CD8-positive, alpha-beta memory T cell (primary cell): ENCODE measurements at places on chromosomes 12 and 14. TPM values are rescaled to one million over a fixed set of nuclear protein-coding genes. Genes with fewer than 3 reads are reported as not detected.

DNA sequence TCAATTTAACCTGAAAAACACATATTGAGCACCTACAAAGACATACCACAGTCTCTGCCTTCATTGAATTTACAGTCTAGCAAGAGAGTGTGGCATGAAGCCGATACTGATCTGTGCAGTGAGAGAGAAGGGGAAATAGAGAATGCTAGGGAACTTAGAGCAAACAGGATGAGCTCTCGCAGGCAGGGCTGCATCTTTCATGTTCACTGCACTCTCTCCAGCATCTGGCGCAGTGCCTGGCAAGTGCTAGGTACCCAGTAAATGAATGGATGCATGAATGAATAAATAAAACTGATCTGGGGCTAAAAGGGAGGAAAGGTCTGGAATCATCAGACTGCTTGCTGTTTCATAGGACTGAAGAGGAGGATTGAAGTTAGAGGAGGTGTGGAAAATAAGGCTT, 256.5 kb upstream of the NPAS3 start:
- no peaks in the 10 kb centered on the region for H3K27me3 ChIP-seq
- H3K27ac ChIP-seq = no peak overlapping the region
- no peaks in the 10 kb centered on the region for H3K36me3 ChIP-seq
- no peak overlapping the region for H3K4me3 ChIP-seq

- no peaks in the 10 kb centered on the region for H3K36me3 ChIP-seq
- H3K4me1 ChIP-seq = no peaks in the 10 kb centered on the region
- DNase-seq = no peak
- H3K27me3 ChIP-seq = peaks cover 4% of the 10 kb centered on the region
- no peak overlapping the region for H3K27ac ChIP-seq
Observed at GRCh38 chr12:26195641-26196420, 458 bp downstream of the SSPN start.

DNA sequence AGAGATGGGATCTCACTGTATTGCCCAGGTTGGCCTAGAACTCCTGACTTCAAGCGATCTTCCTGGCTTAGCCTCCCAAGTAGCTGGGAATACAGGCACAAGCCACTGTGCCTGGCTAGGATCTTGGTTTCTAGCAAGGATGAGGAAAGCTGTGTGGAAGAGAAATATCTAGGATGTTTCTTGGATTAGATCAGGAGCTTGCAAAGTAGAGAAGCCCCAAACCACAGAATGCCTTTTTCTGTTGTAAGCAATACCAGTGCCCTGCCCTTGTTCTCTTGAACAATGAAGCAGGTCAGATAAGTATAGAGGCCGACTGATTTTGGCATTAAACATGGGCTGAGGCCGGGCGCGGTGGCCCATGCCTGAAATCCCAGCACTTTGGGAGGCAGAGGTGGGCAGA, 44.3 kb upstream of the STRN3 start:
- H3K4me1 ChIP-seq = no peaks in the 10 kb centered on the region
- H3K36me3 ChIP-seq = no peaks in the 10 kb centered on the region
- H3K27ac ChIP-seq = no peak overlapping the region
- DNase-seq = no peak
- no peak overlapping the region for H3K4me3 ChIP-seq

DNA sequence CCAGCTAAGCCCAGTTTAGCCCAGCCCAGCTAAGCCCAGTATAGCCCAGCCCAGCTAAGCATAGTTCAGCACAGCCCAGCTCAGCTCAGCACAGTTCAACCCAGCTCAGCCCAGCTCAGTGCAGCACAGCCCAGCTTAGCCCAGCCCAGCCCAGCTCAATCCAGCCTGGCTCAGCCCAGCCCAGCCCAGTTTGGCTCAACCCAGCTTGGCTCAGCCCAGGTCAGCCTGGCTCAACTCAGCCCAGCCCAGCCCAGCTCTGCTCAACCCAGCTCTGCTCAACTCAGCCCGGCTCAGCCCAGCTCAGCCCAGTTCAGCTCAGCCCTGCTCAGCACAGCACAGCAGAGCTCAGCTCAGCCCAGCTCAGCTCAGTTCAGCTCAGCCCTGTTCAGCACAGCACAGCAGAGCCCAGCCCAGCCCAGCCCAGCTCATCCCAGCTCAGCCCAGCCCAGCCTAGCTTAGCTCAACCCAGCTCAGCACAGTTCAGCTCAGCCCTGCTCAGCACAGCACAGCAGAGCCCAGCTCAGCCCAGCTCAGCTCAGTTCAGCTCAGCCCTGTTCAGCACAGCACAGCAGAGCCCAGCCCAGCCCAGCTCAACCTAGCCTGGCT, 330.9 kb downstream of the TMEM121 start:
- peaks cover 49% of the 10 kb centered on the region for H3K4me1 ChIP-seq
- H3K36me3 ChIP-seq = no peaks in the 10 kb centered on the region
- H3K27ac ChIP-seq = peak overlapping the region; percentile 20
- H3K27me3 ChIP-seq = no peaks in the 10 kb centered on the region

Gene NEUROD4
- polyA plus RNA-seq = not detected

GRCh38 chr12:38159092-38159551, 157.5 kb upstream of the ALG10B start:
- no peaks in the 10 kb centered on the region for H3K4me1 ChIP-seq
- no peak overlapping the region for H3K4me3 ChIP-seq
- H3K27me3 ChIP-seq = no peaks in the 10 kb centered on the region
- H3K36me3 ChIP-seq = no peaks in the 10 kb centered on the region
- DNase-seq = no peak

DNA sequence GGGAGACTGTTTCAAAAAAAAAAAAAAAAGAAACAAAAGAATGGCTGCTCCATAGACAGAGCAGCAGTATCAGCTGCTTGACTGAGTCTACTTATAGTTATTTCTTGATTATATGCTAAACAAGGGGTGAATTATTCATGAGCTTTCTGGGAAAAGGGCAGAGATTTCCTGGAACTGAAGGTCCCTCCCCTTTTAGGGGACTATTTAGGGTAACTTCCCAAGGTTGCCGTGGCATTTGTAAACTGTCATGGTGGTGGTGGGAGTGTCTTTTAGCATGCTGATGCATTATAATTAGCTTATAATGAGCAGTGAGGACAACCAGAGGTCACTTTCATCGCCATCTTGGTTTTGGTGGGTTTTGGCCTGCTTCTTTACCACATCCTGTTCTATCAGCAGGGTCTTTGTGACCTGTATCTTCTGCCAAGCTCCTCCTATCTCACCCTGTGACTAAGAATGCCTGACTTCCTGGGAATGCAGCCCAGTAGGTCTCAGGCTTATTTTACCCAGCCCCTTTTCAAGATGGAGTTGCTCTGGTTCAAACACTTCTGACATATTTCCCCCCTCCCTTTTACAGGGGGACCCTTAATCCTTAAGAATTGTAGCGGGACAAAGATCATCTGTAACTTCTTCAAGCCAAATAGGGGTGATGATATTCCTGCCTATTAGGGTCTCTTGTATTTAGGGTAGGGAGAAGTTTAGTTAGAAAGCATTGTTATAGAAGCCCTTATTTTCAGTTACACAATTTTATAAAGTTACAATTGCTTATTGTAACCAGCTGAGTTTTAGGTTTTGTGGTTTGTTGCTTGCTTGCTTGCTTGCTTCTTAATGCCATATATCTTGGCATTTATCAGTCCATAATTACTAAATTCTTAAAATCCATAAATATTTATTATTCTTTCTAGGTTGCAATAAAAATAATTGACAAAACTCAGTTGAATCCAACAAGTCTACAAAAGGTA, 42.5 kb downstream of the MARK3 start:
- no peaks in the 10 kb centered on the region for H3K36me3 ChIP-seq
- H3K27ac ChIP-seq = peak overlapping the region; percentile 13
- peaks cover 21% of the 10 kb centered on the region for H3K4me1 ChIP-seq
- H3K27me3 ChIP-seq = no peaks in the 10 kb centered on the region
- no peak for DNase-seq
- H3K4me3 ChIP-seq = no peak overlapping the region

Gene GPRC5A
- not detected for polyA plus RNA-seq

Gene TCP11L2
- polyA plus RNA-seq = 19.3 TPM

DNA sequence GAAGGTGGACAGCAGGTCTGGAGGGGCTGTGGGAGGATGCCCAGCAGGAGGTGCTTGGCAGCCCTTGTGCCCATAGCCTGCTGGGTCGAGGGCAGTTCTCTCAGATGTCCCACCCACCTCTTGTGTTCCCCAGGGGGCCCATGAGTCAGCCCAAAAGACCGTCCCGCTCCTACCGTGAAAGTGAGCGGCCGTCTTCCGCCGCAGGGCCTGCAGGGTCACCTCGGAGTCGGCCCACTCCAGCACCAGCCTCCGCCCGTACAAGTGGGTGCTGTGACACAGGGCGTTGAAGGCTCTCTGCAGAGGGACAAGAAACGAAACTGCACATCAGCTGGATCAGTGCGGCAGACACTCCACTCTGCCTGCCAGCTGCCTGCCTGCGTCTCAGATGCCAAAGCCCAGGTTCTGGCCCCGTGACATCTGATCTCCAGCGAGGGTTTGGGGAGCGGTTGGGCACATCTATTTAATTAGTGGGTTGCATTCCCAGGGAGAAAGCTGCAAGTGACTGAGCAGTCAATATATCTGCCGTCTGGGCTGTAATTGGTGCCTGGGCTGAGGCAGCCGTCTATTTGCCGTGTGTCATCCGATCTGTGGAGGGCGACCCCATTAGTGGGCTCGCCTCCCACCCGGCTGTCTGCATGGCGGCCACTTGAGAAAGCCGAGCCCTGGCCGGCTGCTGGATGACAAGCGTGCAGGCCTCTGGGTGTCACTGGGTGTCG, 121.5 kb downstream of the RBM19 start:
- no peak overlapping the region for H3K4me3 ChIP-seq
- no peaks in the 10 kb centered on the region for H3K27me3 ChIP-seq
- no peak overlapping the region for H3K27ac ChIP-seq
- H3K36me3 ChIP-seq = peaks cover 7% of the 10 kb centered on the region

Gene CDH24
- 0.36 TPM for polyA plus RNA-seq

DNA sequence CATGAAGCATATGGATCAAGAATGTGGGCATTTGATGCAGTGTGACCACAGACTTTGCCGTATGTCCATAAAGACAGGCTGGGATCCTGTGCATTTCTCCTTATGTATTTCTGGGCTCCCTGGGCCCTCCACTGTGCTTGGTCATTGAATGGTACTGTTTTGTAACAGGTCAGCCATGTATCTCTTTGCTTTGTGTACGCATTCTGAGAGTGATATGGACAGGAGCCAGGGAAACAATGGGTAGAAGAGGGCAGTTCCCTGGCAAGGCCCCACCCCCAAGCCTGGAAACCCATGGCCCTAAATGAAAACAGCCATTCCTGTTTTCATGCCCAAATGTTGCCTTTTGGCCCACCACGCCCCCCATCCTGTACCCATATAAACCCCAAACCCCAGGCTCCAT, 15.2 kb upstream of the FBXO34 start:
- H3K36me3 ChIP-seq = no peaks in the 10 kb centered on the region
- no peak overlapping the region for H3K4me3 ChIP-seq
- no peaks in the 10 kb centered on the region for H3K27me3 ChIP-seq

DNA sequence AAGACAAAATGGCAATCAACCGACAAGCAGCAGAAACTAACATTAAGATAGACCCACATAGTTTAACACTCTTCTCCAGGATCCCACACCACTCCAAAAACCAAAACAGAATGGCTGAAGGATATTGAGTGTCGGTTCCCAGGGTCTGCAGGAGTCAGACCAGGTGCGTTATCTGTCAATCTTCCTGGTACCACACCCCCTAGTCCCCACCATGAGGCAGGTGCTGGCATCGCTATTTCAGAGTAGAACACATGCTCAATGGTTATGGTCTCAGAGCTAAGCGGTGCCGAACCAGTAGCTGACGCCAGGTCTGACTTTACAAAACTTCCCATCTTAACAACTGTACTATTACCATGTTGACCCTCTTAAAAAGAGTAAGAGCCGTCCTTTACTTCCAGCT, 10.2 kb downstream of the STX2 start:
- H3K27me3 ChIP-seq = no peaks in the 10 kb centered on the region
- DNase-seq = no peak
- no peaks in the 10 kb centered on the region for H3K36me3 ChIP-seq
- H3K27ac ChIP-seq = no peak overlapping the region

- no peak overlapping the region for H3K27ac ChIP-seq
- H3K4me3 ChIP-seq = no peak overlapping the region
- no peaks in the 10 kb centered on the region for H3K36me3 ChIP-seq
- no peaks in the 10 kb centered on the region for H3K4me1 ChIP-seq
Observed at GRCh38 chr12:108379823-108380222, 40.7 kb upstream of the CMKLR1 start.

DNA sequence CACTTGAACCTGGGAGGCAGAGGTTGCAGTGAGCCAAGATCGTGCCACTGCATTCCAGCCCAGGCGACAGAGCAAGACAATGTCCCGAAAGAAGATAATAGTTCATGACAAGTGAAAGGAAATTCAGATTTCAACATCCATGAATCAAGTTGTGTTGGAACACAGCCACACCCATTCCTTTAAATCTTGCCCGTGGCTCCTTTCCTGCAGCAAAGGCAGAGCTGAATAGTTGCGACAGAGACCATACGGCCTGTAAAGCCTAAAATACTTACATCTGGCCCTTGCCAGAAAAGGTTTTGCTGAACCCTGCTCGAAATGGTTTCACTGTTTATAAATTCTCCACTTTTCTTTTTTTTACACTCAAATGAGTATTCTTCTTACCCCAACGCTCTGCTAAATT, 17.7 kb upstream of the ITPK1 start:
- H3K36me3 ChIP-seq = no peaks in the 10 kb centered on the region
- H3K4me1 ChIP-seq = no peaks in the 10 kb centered on the region
- H3K27me3 ChIP-seq = no peaks in the 10 kb centered on the region
- no peak overlapping the region for H3K27ac ChIP-seq
- DNase-seq = no peak
